Left hindlimb (tissue), 1 donor: ENCODE measurements at places on chromosomes 5 and 9.
A peak's percentile ranks its signal among the peaks of the same experiment; 100 is the strongest.

DNA sequence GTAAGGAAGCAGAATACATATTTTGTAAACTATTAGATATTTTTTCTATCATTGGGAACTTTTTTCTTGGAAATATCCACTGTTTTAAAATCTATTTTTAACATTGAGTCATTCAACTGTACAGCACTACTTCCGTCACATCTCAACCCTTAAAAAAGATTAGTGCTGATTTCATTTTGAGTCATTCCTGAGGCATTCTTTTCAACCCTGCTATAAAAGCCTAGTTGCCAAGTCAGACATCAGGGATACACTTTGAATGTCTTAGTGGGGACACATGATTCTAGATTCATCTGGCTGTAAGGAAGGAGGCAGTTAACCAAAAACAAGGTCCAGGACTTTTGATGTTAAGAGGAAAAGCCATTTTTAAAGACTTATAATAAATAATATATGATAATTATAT lies 160.9 kb downstream of the GIN1 start:
- DNase-seq = no peak

DNA sequence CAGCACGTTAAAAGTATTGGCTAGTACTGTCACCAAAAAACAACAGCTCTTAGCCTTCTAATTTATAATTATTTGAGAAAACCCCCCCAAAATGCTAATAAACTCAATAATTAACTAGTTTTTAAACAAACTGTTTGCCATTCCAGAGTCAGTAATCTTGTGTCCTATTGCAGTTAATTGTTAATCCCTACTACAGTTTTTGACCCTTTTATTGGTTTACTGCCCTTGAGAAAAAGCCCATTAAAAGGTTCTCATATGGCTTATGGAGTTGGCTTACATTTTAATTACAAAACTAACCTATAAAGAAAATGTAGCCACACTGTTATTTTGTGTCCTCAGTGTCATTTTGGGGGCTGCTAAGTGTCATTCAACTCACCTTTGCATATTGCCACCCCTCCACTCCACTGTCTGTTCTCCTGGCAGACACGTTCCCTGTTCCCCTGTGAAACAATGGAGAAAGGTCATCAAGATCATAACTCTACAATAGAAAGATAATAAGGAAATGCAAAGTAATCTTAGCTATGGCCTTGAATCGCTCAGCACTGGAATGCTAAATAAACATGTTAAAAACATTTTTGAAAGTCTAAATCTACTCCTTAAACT lies 51.6 kb upstream of the TXNDC8 start:
- DNase-seq = no peak

GRCh38 chr5:96220610-96221390 lies 212.2 kb downstream of the PCSK1 start:
- no peak for DNase-seq

- peak; percentile 73 for DNase-seq
Observed at GRCh38 chr5:180170106-180170809, 38.8 kb downstream of the RASGEF1C start.

- no peak for DNase-seq
Observed at GRCh38 chr9:136387217-136387616, 12.8 kb downstream of the SNAPC4 start.

GRCh38 chr5:154284433-154284832 lies 93.9 kb downstream of the GALNT10 start:
- DNase-seq = no peak

DNA sequence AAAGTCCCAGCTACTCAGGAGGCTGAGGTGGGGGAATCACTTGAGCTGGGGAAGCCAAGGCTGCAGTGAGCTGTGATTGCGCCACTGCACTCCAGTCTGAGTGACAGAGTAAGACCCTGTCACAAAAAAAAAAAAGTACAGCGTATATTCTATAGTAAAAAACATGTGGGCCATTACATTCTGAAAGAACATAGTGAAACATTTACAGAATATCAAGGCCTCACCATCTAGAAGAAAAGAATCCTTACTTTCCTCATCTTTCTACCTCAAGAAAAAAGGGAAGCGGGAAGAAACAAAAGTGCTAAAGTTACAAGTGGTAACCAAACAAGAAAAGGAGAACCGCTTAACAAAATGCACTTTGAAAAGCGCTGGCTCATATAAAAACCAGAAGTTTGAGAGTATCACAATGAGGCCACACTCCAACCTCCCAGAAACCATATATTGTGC lies 5.7 kb upstream of the SYK start:
- DNase-seq = no peak
